ENCODE measurements at places on chromosomes 2 and 18. TPM values are rescaled to one million over a fixed set of nuclear protein-coding genes. Genes with fewer than 3 reads are reported as not detected.

The LAMA3 gene
- 30.5 TPM for total RNA-seq

The PRSS56 gene
- not detected for total RNA-seq

The MOGAT1 gene
- total RNA-seq, result not detected

The RAB10 gene
- 159 TPM for total RNA-seq

The SCYGR4 gene
- total RNA-seq, result not detected

The ERFE gene
- total RNA-seq, result 2.1 TPM

The MAPK4 gene
- not detected for total RNA-seq

The FRZB gene
- total RNA-seq, result 0.12 TPM
